ENCODE measurements at places on chromosomes 3 and 15.

DNA sequence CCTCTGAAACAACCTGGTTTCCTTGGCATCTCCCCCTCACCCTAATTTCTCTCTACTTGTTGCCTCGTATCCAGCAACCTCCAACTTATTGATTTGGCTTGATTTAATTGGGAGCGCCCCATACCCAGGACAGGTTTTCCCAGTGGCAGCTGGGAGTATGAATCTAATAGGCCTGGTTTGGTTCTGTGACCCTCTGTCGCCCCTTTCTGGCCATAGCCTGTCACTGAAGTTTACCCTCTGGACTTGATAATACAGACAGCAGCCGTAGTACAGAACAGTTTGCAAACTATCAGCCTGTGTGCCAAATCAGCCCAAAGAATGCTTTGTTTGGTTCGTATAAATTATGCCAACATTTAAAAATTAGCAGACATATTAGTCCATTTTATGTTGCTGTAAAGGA is 525.1 kb upstream of the GOLIM4 start:
- no peak for DNase-seq

- no peak for DNase-seq
Measured at GRCh38 chr3:163983940-163984339, 1094.4 kb downstream of the SI start.

DNA sequence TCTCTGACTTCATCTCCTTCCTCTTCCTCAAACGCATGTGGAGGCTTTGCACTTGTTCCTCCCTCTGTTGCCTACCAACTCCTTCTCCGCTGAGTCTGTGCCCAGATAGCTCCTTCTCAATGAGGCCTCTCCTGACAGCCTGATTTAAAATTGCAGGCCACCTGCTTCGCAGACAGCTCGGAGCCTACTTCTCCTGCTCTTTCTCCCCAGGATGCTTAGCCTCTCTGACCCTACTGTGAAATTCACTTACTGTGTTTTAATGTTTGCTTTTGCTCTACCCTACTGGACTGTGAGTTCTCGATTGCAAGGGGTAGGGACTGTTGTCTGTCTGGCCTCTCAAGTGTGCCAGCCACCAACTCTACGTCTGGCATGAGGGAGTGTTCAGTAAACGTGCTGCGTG is 83.4 kb downstream of the EEFSEC start:
- no peak for DNase-seq

- DNase-seq: no peak
Measured at GRCh38 chr3:188421836-188422540, 268.0 kb downstream of the LPP start.

DNA sequence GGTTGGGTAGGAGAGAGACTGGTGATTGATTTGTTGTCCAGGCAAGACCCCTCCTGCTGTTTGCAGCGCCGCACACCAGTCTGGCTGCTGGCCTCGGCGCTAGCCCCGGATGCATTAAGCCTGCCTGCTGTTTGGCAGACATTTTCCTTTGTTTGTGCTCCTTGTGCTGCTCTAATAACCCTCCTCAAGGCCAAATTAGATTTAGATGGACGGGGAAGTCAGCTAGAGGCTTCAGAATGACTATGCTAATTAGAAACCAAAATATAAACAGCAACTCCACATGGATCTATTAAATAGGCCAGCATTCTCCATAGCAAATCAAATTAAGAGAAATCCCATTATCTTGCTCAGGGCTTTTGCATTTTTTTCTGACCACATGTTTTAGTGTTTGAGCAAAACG is 445.2 kb downstream of the SQOR start:
- DNase-seq: peak; percentile 54

DNA sequence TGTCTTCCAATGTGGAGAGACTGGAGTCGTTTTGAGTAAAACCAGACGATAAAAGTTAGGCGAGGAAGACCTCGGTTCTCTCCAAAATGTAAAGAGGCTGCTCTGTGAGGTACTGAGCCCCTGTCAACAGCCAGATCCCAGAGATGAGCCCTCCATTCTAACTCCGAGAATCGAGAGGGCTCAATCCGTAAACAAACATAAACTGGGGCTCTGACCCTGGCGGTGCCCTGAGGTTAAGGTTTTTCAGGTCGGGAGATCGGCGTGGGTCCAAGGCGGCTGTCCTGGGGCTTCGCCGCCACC is 417 bp downstream of the TBCCD1 start:
- DNase-seq: no peak
